ENCODE measurements at places on chromosomes 4 and X.

- no peak for DNase-seq
These were observed 123.1 kb upstream of the GPM6A start for GRCh38 chr4:175935016-175935661.

- no peak for DNase-seq
These were observed 67.7 kb downstream of the SLC4A4 start for GRCh38 chr4:71406459-71406963.

- DNase-seq: no peak
These were observed 13.8 kb downstream of the GUCY1B1 start for GRCh38 chr4:155772459-155773195.

GRCh38 chrX:123920105-123920785 is 41.3 kb upstream of the STAG2 start:
- no peak for DNase-seq

GRCh38 chrX:8801041-8801599 is at the start of gene FAM9A:
Gene FAM9A, minus strand, starts transcription at chrX:8801383. Its CDS starts 1,212 bp downstream, at chrX:8800171.
- DNase-seq: no peak

DNA sequence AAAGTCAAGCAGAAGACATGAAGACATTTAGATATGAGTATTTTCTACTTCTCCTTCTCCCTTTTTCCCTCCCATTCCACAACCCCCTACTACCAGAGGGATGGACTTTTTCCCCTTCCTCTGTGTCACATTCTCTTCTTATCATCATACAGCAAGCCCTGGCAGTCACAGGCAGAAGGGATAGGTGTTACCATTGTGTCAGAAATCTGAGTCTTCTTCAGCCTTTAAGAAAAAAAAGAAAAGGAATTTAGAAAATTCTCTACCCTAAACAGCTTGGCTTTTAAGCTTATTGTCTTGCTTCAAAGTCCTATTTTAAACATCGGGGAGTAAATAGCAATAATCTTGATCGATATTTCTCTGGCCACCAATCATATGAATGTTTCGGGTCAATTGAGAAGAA is 30.9 kb upstream of the ADH1C start:
- DNase-seq: no peak
